ENCODE measurements at places on chromosomes 3 and 15. TPM values are rescaled to one million over a fixed set of nuclear protein-coding genes. Genes with fewer than 3 reads are reported as not detected.

Gene COL7A1
- total RNA-seq = 2.6 TPM

Gene PLD1
- total RNA-seq = 27.7 TPM

Gene CCDC9B
- 71.4 TPM for total RNA-seq

DNA sequence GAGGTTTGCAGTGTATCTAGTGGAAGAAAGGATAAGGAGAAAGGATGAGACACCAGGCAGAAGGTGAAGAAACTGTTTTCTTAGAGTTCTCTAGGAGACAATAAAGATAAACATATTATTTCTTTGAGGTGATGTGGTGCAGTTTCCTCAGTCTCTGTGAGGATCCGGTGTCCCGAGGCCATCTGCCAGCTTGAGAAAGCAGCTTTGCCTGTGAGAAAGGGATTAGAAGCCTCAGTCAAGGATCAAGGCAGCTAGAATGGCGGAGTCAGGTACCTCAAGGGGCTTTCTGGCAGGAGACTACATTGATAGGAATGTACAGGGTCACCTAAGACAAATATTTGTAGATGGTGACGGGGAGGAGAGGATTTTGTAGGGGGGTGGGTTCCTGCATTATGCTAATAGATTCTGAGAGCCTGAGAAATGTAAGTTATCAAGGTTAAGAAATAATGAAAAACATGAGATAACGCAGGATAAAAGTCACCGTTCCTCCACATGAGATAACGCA, 103.9 kb upstream of the MB21D2 start:
- H3K27me3 ChIP-seq = no peaks in the 10 kb centered on the region
- H3K4me3 ChIP-seq = no peak overlapping the region
- H3K36me3 ChIP-seq = no peaks in the 10 kb centered on the region
- DNase-seq = no peak
